SJSA1 (cell line): ENCODE measurements at places on chromosomes 3 and 15. TPM values are rescaled to one million over a fixed set of nuclear protein-coding genes. Genes with fewer than 3 reads are reported as not detected.
A peak's percentile ranks its signal among the peaks of the same experiment; 100 is the strongest.

DNA sequence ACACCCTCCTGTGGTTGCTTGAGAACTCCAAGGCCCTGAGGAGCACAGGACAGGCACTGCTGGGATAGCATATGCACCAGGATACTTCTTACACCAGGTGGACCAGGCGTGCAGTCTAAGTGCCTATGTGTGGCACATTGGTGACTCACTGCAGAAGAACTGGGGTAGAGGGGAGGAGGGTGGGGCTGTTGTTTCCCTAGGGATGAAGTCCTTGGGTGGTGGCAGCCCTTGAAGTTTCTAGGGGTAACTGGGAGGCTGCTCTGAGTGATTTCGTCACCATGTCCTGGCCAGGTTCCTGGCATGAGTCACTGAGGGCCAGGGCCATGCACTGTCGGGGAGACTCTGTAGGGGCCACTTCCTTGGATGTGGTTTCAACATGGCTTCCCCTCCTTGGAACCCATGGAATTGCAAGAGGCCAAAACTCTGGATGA is 15.9 kb downstream of the MYZAP start:
- H3K36me3 ChIP-seq, result no peaks in the 10 kb centered on the region
- DNase-seq, result peak; percentile 14
- no peak overlapping the region for H3K27ac ChIP-seq
- no peak overlapping the region for H3K4me3 ChIP-seq
- H3K4me1 ChIP-seq, result peaks cover 6% of the 10 kb centered on the region
- no peaks in the 10 kb centered on the region for H3K27me3 ChIP-seq

DNA sequence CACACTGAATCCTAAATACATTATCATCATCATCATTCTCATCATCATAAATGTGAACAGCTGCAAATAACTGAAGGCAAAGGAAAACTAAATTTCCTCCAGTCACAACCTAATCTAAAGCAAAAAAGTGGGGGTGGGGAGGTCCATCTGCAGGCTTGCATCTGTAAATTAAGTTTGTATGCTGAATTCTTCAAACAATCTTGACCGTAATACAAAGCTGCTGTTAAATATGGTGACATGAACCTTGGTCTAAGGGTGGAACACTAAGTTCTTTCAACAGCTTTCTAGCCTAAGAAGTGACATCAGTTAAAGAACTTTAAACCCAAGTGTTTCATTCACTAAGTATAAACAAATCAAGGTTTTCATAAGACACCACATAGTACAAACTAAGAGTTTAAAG is 4.3 kb downstream of the LRRFIP2 start:
- peaks cover 50% of the 10 kb centered on the region for H3K36me3 ChIP-seq
- DNase-seq, result no peak
- no peak overlapping the region for H3K4me3 ChIP-seq
- H3K4me1 ChIP-seq, result peaks cover 30% of the 10 kb centered on the region
- H3K27me3 ChIP-seq, result no peaks in the 10 kb centered on the region
- peak overlapping the region; percentile 24 for H3K27ac ChIP-seq

GRCh38 chr15:93085692-93086091 is 3.3 kb downstream of the RGMA start:
- H3K27ac ChIP-seq, result no peak overlapping the region
- DNase-seq, result no peak
- peaks cover 54% of the 10 kb centered on the region for H3K27me3 ChIP-seq
- no peaks in the 10 kb centered on the region for H3K36me3 ChIP-seq

DNA sequence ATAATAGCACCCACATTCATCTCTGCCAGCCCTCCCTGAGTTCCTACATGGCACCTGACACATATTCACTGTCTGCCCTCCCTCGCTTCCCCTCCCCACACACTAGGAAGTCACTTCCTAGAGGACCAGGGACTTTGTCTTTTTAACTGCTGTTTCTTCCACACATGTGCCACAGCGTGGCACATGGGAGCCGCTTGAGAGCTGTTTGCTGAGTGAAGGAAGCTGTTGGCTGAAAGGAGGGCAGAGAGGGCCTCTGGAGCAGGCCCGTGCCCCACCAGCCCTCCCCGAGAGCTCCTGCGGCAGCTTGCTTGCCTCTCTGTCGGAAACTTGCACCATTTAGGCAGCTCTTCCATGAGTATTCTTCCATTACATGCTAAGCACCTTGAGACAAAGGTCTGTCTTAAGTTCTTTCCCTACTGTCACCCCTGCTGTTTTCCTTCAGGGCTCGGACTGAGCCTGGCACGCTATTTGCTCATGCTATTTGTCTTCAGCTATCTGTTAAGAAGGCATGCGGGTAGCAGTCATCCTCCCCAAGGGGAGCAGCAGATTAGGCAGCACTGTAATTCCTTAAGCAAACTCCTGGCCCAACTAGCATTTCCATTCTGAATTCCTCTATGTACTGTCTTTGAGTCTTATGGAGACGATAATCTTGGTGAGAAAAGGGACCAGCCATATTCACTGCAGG is 72.2 kb downstream of the CACNA1D start:
- DNase-seq, result no peak
- H3K36me3 ChIP-seq, result no peaks in the 10 kb centered on the region
- no peak overlapping the region for H3K27ac ChIP-seq
- H3K4me1 ChIP-seq, result no peaks in the 10 kb centered on the region

Gene CAMK2N2
- 0.13 TPM in 1 of 2 replicates, not detected in the other for total RNA-seq

- peak overlapping the region; percentile 52 for H3K27ac ChIP-seq
- no peaks in the 10 kb centered on the region for H3K27me3 ChIP-seq
- H3K36me3 ChIP-seq, result peaks cover 8% of the 10 kb centered on the region; the same call in 1 of the 2 replicates
- H3K4me1 ChIP-seq, result peaks cover 16% of the 10 kb centered on the region
- peak overlapping the region; percentile 63 for H3K4me3 ChIP-seq
- DNase-seq, result no peak
Observed at GRCh38 chr3:119497820-119498185, 544 bp upstream of the TIMMDC1 start.

- no peak overlapping the region for H3K4me3 ChIP-seq
- H3K4me1 ChIP-seq, result peaks cover 16% of the 10 kb centered on the region
- H3K36me3 ChIP-seq, result peaks cover 5% of the 10 kb centered on the region; the same call in 1 of the 2 replicates
- no peak overlapping the region for H3K27ac ChIP-seq
- no peak for DNase-seq
- H3K27me3 ChIP-seq, result no peaks in the 10 kb centered on the region
Observed at GRCh38 chr15:66404532-66404931, 17.8 kb downstream of the MAP2K1 start.

GRCh38 chr15:55700876-55701275 is 42.1 kb downstream of the PRTG start:
- H3K27me3 ChIP-seq, result no peaks in the 10 kb centered on the region
- no peak for DNase-seq
- no peak overlapping the region for H3K27ac ChIP-seq
- H3K4me3 ChIP-seq, result no peak overlapping the region
- H3K4me1 ChIP-seq, result 0 out of 2 replicates have a peak, but pooled peaks cover 5% of the 10 kb centered on the region
- H3K36me3 ChIP-seq, result no peaks in the 10 kb centered on the region

DNA sequence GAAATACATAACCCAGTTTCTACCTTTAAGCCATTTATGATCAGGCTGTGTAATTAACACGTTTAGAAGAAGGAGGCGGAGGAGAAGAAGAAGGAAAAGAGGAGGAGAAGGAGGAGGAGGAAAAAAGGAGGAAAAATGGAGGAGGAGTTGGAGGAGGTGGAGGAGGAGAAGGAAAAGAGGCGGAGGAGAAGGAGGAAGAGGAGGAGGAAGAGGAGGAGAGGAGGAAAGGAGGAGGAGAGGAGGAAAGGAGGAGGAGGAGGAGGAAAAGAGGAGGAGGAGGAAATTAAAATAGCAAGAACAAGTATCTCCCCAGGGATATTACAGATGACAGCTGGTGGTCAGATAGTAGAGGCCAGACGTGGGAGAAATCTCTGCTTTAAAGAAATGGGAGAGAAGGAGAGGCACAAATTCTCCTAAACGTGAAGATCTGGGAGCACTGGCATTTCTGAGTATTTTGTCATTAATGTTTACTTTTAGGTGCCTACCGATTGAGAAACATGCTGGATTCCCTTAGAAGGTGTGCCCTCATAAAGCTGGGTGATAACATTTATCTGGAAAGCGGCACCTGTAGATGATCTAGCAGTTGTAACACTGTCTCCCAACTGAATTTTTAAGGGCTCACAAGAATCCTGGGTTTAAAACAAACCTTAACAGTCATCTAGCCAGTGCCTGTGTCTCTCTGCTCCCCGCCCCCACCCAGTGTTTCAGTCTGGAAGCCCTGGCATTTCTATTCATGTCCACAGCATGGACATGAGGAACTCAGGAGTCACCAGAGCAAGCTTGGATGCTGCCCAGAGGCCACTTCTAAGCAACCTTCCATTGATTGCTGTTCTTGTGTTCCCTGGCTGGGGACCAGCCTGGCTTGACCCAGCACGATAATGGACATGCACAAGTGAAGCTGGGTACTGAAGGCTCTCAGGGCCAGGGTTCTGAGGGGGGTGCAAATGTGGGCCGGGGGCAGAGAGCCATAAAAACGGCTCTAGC is 75.2 kb downstream of the CHRNA7 start:
- H3K27me3 ChIP-seq, result peaks cover 3% of the 10 kb centered on the region; the same call in 1 of the 2 replicates
- DNase-seq, result no peak
- no peak overlapping the region for H3K27ac ChIP-seq
- no peak overlapping the region for H3K4me3 ChIP-seq
- H3K4me1 ChIP-seq, result no peaks in the 10 kb centered on the region

Gene SLC22A14
- total RNA-seq, result not detected in 2 replicates

- H3K27me3 ChIP-seq, result no peaks in the 10 kb centered on the region
- no peaks in the 10 kb centered on the region for H3K4me1 ChIP-seq
- H3K4me3 ChIP-seq, result no peak overlapping the region
- H3K27ac ChIP-seq, result no peak overlapping the region
- DNase-seq, result no peak
Observed at GRCh38 chr3:14899993-14900618, 47.3 kb upstream of the NR2C2 start.

- no peak overlapping the region for H3K4me3 ChIP-seq
- peaks cover 4% of the 10 kb centered on the region for H3K4me1 ChIP-seq
- H3K27me3 ChIP-seq, result no peaks in the 10 kb centered on the region
- DNase-seq, result no peak
Observed at GRCh38 chr3:194811118-194811517, 125.4 kb downstream of the FAM43A start.

- H3K27ac ChIP-seq, result no peak overlapping the region
- H3K4me3 ChIP-seq, result no peak overlapping the region
- no peak for DNase-seq
- H3K36me3 ChIP-seq, result no peaks in the 10 kb centered on the region
Observed at GRCh38 chr15:29435811-29436210, 166.2 kb upstream of the NSMCE3 start.

- peaks cover 11% of the 10 kb centered on the region for H3K4me1 ChIP-seq
- no peak for DNase-seq
- no peak overlapping the region for H3K27ac ChIP-seq
- H3K4me3 ChIP-seq, result no peak overlapping the region
Observed at GRCh38 chr3:16406579-16406978, 106.9 kb downstream of the RFTN1 start.

DNA sequence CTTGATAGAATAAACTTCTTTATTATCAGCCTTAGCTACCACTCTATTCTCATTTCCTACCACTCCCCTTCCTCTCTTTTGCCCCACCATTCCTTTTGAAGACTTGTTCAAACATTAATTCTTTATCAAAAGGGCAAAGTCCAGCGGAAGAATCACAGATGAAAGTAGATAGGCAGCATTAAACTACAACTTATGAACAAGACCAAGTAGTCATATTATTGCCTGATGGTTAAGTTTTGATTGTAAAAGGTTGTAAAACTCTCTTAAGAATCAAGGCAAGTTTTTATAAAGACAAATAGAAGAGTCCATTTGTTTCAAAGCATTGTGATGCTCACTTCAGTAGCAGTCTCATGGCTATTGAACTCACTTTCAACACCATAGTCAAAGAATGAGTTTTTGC is 22.4 kb upstream of the TGFBR2 start:
- H3K4me1 ChIP-seq, result no peaks in the 10 kb centered on the region
- DNase-seq, result no peak
- H3K27ac ChIP-seq, result no peak overlapping the region
- H3K27me3 ChIP-seq, result no peaks in the 10 kb centered on the region
- H3K36me3 ChIP-seq, result no peaks in the 10 kb centered on the region
- H3K4me3 ChIP-seq, result no peak overlapping the region

DNA sequence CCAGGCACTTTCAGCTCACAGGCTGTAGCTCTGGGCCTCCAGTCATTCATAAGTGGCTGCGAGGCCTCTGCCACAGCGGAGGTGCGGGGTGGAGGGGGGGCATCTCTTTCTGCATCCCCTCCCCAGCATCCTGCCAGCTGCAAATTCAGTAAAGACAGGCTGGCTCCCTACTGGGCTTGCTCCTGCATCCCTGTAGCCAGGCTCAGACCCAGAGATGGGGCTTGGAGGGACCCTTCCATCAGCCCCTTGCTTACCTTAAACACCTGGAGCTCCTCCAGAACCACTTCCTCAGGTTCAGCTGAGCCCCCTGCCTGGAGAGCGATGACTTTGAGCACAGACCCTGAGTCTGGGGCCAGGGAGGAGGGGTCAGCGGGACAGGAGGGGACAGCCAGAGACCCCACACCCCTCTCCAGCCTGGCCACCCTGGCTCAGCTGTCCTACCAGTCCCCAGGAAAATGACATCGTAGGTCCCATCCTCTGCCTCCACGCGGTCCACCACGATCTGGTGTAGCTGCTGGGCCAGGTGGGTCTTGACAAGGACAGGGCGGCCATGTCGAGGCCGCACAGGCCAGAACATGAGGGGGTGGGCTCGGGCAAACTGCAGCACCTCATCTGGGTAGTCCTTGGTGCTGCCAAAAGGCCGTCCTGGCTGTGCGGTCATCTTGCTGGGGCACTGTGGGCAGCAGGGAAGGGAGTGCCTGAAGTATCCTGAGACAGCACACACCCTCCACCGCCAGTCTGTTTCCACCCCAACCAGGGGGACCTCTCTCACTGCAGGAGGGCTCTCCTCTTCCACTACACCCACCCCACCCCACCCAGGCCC is 5.3 kb downstream of the SEMA3G start:
- H3K4me3 ChIP-seq, result no peak overlapping the region
- H3K4me1 ChIP-seq, result no peaks in the 10 kb centered on the region
- H3K27me3 ChIP-seq, result no peaks in the 10 kb centered on the region
- H3K27ac ChIP-seq, result no peak overlapping the region
